NCI-H2107 (cell line): ENCODE measurements at places on chromosomes 13 and 19.

- no peak for DNase-seq
Observed at GRCh38 chr13:27482983-27483382, 32.6 kb upstream of the MTIF3 start.

- DNase-seq: no peak
Observed at GRCh38 chr19:27753622-27754021, 1459.3 kb downstream of the UQCRFS1 start.

DNA sequence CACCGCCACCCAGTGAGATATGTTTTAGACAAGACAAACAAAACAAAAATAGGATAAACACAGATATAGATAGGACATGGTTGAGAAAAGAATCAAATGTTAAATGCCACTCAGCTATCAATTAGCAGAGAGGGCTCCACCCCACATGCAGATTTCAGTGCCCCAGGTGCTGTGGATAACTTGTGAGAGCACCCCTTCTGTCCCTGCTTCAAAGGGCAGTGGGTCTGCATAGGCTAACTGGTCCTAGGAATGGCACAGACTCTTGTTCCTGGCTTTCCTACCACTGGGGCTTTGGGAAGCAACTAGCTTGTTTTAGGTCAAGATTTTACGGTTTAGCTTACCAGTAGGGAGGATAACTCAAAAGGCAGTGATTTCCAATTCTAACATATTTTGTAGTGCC, 460.3 kb downstream of the TSHZ3 start:
- no peak for DNase-seq

GRCh38 chr13:79097201-79097600, 308.9 kb downstream of the RBM26 start:
- no peak for DNase-seq

DNA sequence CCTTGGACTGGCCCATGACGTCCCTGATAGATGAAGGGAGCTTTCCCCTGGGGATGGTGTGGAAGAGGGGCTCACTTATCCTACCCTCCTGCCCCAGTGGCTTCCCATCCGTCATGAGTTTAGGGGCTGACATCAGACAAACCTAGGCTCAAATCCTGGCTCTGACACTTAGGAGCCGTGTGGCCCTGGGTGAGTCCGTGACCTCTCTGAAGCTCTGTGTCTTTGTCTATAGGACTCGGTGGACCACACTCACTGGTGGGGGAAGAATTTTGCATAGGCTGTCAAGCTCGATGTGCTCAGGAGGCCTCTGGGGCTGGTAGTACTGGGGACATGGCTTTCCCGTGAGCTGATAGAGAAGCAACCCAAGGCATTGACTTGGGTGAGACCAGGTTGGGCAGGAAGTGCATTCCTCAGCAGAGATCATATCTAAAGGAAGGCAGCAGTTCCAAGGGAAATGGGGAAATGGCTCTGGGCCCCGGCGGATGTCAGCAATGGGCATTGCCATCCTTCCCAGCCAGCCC, 17.4 kb upstream of the AP1M2 start:
- DNase-seq: no peak

GRCh38 chr13:40247845-40248244, 418.6 kb downstream of the FOXO1 start:
- DNase-seq: no peak

DNA sequence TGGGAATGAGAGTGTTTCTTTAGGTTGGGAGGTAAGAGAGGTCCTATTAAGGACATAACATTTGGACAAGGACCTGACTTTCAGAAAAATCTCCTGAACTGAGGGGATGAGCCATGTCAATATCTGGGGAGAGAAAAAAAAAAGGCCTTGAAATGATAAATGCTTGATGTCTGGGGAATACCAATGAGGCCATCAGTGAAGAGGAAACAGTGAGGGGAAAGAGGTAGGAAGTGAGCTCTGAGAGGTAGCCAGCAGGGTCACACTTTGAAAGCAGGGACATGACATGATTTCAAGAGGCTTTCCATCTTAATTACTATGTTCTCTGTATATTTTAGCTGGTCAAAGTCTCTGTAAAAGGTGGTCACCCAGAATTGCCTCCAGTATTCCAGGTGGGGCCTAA, 9.9 kb upstream of the UBE2L5 start:
- DNase-seq: no peak

DNA sequence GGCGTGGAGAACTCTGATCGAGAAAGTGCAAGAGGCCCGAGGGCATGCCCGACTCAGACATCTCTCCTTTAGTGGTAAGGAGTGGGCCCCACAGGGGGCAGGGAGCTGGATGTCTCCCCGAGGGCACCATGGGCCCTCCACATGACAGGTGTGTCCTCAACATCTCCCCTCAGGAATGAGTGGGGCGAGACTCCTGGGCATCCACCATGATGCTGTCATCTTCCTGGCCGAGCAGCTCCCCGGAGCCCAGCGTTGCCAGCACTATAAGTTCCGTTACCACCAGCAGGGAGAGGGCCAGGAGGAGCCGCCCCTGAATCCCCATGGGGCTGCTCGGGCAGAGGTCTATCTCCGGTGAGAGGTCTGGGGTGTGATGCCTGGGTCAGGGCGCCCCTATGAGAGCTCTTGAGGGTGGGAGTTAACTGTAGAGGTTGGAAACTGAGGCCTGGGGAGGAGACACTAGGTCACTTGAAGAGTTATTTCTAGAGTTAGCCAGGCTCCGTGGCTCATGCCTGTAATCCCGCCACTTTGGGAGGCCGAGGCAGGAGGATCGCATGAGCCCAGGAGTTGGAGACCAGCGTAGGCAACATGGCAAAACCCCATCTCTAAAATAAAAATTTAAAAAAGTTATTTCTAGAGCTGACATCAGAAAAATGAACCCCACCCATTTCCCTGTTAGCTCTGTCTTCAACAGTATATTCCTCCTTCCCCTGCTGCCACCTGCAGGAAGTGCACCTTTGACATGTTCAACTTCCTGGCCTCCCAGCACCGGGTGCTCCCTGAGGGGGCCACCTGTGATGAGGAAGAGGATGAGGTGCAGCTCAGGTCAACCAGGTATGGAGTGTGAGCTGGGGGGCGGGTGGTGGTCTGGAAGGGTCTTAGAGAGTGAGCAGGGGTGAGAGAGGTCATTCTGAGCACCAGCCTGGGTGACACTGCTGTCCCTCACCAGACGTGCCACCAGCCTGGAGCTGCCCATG, 5.1 kb downstream of the IGFLR1 start:
- DNase-seq: no peak

DNA sequence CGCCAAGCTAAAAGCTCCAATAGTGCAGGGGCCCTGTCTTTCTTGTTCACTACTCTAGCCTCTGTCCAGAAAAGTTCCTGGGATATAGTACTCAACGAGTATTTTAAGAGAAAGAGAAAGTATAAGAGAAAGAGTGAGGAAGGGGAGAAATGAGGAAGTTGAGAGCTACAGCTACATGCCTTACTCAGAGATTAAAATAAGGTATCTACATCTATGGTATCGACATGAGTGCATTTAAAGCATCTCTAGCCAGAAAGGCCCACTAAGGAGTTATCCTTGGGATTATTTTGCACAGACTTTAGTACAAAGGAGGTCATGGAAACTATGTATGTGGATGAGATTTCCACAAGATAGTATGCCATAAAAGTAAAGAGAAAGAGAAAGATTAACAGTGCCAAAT, 28.5 kb downstream of the MYCBP2 start:
- no peak for DNase-seq
